SHP77 (cell line): ENCODE measurements at places on chromosomes 1 and 21.

DNA sequence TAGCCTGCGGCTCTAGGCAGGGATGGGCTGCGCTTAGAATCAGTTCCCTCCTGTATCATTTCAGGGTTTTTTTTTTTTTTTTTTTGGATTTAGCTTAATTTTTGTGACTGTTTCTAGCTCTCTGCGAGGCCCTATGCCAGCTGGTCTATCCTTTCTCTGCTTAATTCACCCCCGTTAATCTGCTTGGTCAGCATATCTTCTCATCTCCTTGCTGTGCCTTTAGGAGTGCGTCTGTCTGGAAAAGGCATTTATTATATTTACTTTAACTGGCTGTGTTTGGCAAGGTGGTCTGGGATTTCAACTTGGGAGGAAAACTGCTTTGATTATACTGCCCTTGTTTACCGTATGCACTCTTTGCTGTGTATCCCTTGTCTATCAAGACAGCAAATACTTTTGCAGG lies 184.8 kb upstream of the KIAA0040 start:
- no peak for DNase-seq

DNA sequence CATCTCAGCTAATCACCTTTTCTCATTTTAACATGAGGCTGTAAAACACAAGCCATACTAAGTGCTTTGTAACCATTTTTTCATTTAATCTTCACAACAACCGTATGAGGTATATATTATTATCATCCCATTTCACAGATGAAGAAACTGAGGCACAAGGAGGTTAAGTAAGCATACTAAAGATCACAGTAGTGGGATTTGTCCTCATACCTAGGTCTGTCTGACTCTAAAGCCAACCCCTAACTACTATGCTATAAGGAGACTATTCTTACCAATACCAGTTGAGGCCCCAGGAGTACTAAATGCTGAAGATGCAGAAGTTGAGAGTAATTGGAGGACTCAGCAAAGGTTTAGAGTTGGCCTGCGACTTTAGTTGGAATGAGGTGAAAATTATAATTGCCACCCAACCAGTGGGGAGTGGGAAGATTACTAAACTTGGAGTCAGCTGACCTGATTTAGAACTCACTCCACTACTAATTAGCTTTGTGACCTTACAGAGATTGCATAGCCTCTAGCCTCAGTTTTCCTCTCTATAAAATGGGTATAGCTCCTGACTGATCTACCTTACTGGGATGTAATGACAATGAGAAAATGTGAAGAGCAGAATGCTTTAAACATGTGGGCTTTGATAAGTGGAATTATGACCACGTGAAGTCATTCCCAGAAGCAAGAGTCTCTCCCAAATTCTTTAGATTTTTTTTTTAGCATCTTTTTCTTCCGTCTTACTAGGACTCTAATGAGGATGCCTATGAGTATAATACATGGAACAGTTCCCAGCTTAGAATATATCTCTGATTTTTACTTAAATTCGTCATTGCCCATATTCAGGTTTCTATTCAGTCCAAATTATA lies 85.8 kb upstream of the IPO9 start:
- no peak for DNase-seq

- no peak for DNase-seq
Measured at GRCh38 chr21:45709173-45709572, 65.6 kb downstream of the PCBP3 start.

- DNase-seq, result no peak
Measured at GRCh38 chr1:3511306-3511705, 56.8 kb downstream of the ARHGEF16 start.

DNA sequence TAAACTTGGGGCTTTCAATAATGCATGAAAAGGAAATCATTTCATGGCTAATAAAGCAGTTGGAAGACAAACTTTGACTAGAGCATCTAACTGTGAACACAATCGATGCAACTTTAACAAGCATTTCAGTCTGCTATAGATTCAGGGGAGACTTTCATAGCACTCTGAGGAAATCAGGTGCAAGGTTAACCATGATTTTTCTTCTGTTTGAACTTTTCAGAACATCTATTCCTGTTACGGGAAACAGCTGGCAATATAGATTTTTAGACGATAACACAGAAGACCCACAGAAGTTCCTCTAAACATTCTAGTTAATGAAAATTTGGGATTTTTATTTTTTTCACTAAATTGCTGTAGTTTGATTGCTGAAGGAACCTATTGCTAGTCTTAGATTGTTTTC lies 177.3 kb downstream of the TRIM33 start:
- DNase-seq, result no peak
